Esophagus squamous epithelium (tissue), 5 donors: ENCODE measurements at places on chromosomes 12 and 14.

- no peaks in the 10 kb centered on the region for H3K36me3 ChIP-seq
- H3K27ac ChIP-seq: no peak overlapping the region
- H3K27me3 ChIP-seq: no peaks in the 10 kb centered on the region
- DNase-seq: no peak
- H3K4me1 ChIP-seq: peaks cover 38% of the 10 kb centered on the region
Observed at GRCh38 chr12:7015555-7016370, 2.5 kb downstream of the LPCAT3 start.

DNA sequence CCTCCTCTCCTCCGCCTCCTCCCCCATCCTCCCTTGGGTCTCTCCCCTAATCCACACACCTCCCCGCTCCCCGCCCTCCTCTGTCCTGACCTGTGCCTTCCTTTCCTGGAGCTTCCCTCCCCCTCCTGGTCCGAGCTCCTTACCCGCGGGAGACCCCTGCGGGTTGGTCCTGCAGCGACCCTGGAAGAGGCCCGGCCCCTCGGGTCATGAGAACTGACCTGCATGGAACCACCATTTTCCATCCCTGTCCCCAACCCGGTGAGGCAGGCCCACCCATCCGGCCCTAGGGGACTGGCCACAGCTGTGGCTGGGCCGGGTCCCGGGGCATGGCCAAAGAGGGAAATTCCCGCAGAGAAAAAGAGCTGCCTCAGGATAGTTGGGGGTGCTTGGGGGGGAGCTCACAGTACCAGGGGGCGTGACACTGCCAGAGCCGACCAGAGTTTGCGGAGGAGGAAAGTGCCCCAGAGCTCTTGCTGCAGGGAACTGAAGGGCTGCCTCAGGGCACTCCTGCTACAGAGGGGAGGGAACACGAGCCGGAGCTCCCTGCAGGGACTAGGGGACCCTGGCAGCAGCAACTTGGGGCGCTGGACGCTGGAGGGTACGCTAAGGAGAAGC, 613 bp downstream of the ARHGEF40 start:
- no peaks in the 10 kb centered on the region for H3K27me3 ChIP-seq
- H3K36me3 ChIP-seq: no peaks in the 10 kb centered on the region
- no peak for DNase-seq
- peak overlapping the region; percentile 75 for H3K27ac ChIP-seq

- no peaks in the 10 kb centered on the region for H3K27me3 ChIP-seq
- H3K4me3 ChIP-seq: no peak overlapping the region
- DNase-seq: no peak
- peaks cover 34% of the 10 kb centered on the region for H3K4me1 ChIP-seq
Observed at GRCh38 chr12:104175726-104176247, 37.8 kb upstream of the NFYB start.

- no peaks in the 10 kb centered on the region for H3K36me3 ChIP-seq
- no peak for DNase-seq
- no peaks in the 10 kb centered on the region for H3K27me3 ChIP-seq
- no peak overlapping the region for H3K4me3 ChIP-seq
- peaks cover 15% of the 10 kb centered on the region for H3K4me1 ChIP-seq
- H3K27ac ChIP-seq: no peak overlapping the region
Observed at GRCh38 chr12:79929065-79929464, 5.8 kb downstream of the PPP1R12A start.

DNA sequence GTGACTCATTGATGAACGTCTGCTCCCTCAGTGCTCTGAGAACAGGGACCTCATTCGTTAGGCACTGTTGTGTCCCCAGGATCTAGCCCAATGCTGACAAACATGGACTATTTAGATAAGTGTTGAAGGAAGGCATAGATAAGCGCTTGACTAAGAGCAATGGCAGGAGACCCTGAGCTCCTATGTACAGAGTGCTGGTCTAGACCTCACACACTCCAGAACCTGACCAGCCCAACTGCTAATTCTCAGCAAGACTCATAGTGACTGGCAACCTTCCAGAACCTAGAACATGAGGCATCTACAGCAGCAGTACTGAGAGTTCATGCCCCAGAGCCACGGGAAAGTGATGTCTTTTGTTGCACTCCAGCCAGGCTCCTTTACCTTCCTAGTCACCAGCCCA, 69.2 kb downstream of the CRACR2A start:
- no peaks in the 10 kb centered on the region for H3K27me3 ChIP-seq
- H3K36me3 ChIP-seq: no peaks in the 10 kb centered on the region
- H3K4me3 ChIP-seq: no peak overlapping the region
- DNase-seq: no peak
- no peaks in the 10 kb centered on the region for H3K4me1 ChIP-seq

DNA sequence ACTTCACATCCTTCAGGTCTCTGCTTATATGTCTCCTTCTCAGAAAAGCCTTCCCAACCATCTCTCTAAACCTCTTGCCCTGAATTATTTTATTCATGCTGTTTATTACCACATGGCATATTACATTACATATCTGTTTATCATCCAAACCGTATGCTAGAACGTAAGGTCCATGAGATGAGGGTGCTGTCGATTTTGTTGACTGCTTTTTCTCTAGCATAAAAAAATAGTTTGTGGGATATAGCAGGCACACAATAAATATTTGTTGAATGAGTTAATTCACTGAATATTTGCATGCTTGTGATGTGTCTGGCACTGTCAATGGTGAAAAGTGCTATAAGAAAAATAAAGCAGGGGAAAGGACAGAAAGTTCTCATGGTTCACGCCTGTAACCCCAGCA, 22.9 kb downstream of the SAMD4A start:
- no peaks in the 10 kb centered on the region for H3K36me3 ChIP-seq
- H3K4me1 ChIP-seq: no peaks in the 10 kb centered on the region
- no peaks in the 10 kb centered on the region for H3K27me3 ChIP-seq
- no peak overlapping the region for H3K4me3 ChIP-seq
- H3K27ac ChIP-seq: no peak overlapping the region

DNA sequence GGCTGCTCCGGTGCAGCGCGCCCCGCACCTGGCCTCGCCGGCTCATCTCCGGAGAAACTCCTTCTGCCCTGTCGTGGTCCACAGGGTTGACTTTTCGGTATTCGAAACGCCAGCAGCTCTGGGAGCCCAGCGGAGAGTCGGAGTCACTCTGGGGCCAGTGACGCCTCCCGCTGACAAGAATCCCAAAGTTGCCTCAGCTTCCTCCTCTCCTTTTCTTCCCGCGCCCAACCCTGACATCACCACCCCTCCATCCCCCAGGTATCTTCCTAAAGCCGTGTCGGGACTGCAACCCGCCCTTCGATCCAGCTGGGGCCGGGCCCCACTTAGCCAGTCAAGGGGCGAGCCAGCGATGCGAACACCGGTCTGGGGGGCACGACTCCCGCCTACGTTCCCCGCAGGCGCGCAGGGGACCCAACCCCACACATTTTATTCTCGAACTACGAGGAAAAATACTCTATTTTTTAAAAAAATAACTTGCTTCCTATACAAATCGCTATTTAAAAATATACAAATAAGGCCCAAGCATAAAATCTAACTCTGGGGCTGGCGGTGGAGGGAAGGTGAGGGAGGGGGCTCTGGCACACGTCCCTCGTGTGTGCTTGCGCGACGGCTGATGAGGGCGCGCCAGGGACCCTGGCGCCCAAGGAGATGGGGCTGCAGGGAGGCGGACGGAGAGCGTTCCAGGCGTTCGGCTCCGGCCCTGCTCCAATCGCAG, 2.1 kb downstream of the NKX2-8 start:
- H3K36me3 ChIP-seq: no peaks in the 10 kb centered on the region
- DNase-seq: no peak
- peaks cover 100% of the 10 kb centered on the region for H3K27me3 ChIP-seq
- H3K4me3 ChIP-seq: peak overlapping the region; percentile 65

- H3K36me3 ChIP-seq: no peaks in the 10 kb centered on the region
- no peak overlapping the region for H3K27ac ChIP-seq
- no peak for DNase-seq
- H3K4me1 ChIP-seq: no peaks in the 10 kb centered on the region
- H3K4me3 ChIP-seq: no peak overlapping the region
- no peaks in the 10 kb centered on the region for H3K27me3 ChIP-seq
Observed at GRCh38 chr12:5251786-5252185, 180.1 kb upstream of the NTF3 start.

- H3K27me3 ChIP-seq: no peaks in the 10 kb centered on the region
- DNase-seq: no peak
- H3K4me3 ChIP-seq: no peak overlapping the region
- no peak overlapping the region for H3K27ac ChIP-seq
- H3K4me1 ChIP-seq: no peaks in the 10 kb centered on the region
Observed at GRCh38 chr12:59452259-59452658, 143.6 kb upstream of the SLC16A7 start.
